CD4-positive, alpha-beta T cell treated with Interleukin-17A for 4 hours (primary cell): ENCODE measurements at places on chromosomes 5 and 9.

- DNase-seq = no peak
These were observed 297.4 kb downstream of the CETN3 start for GRCh38 chr5:90112033-90112692.

DNA sequence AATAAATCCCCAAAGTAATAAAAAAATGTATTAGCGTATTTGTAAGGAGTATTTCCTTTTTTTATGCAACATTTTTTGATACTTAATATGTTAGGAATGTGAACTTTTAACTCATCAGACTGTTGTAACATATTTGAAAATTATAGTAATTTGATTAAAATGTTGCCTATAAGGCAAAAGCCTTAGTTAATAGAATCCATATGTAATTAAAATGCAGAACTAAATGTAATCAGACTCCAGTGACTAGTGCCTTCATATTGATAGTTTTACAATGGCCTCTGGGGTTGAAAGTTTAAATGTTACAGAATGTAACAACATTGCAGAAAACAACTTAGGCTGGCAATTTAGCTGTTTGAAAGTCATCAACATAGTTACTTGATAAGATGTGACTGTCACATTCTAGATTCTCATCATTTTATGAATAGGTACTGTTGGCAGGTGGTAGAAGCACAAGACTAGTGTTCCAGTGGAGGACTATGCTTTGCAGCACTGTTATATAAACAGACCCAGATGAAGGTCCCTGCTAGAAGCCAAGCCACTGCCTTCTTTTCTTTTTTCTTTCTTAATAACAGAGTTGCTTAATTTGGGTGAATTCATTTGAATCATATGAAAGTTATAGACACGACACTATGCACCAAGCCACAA, 382.9 kb downstream of the CCDC171 start:
- no peak for DNase-seq

DNA sequence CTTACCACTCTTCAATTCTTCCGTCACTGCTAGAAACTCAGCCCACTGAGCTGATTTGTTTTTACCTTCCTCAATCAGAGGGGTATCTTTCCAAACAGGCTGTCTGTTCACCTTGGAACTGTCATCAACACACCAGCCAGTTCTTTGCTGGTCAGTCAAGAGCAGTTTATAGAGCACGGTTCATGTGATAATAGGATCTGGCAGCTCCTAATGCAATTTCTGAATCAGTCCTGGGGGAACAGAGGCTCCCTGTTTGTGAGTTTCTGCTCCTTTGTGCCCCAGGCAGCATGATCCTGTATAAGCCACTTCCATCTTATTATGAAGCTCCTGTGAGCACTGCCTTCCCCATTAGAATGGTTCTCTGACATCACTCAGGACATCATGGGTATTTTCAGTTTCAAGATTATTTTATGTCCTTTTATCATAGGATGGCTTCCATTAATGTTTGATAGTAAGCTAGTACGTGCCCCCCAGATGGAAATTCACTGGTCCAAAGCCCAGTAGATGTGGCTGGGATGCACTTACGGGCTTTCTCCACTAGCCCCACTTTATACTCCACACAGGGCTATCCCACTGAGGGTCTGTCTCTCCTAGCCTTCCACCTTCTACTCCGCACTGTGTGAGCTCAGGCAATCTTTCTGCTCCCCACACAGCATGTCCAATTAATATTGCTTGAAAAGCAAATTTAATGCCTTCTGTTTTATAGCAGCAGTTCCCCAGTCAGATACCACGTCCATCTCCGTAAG, 85.5 kb upstream of the SPIN1 start:
- DNase-seq = no peak

GRCh38 chr5:141017943-141018342, 33.2 kb upstream of the PCDHB1 start:
- no peak for DNase-seq

GRCh38 chr5:94908889-94909480, 290.5 kb downstream of the SLF1 start:
- no peak for DNase-seq

- no peak for DNase-seq
These were observed 7.6 kb downstream of the TMEM174 start for GRCh38 chr5:73180566-73180965.

DNA sequence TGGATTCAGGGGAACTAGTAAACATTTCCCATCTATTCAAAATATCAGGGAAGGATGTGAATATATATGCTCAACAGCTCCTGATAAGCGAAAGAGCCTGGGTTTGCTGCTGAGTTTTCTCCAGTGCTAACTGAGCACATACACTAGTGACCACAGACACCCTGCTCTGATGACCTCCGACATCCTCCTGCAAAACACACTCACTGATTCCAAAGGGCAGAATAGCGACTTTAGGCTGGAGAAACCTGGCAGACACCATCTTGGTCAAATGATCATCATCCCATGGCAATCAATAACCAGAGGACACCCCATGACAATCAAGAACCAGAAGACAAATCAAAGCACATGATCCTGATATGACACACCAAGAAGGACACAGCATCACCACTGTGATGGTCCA, 9.2 kb upstream of the GADD45G start:
- no peak for DNase-seq

DNA sequence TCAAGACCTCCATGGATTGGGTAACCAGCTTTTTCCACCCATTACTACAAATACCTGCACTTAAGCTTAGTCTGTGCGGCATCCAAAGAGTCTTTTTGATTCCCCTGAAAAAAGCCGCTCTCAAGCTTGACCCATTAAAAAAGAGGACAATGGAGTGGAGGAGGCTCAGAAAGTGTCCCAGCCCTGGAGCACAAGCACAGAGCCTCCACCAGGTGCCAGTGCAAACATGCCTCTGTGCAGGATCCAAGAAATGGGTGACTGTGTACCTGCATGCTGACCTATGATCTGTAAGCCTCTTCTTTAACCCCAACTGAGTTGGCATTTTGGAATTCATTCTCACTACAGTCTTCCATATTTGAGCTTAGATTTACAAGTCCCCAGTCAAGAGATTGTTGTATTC, 168.3 kb upstream of the TLE4 start:
- peak; percentile 19 for DNase-seq

- DNase-seq = no peak
These were observed 608.0 kb upstream of the ACO1 start for GRCh38 chr9:31776471-31776870.
